ENCODE measurements at places on chromosomes 11 and 22.

DNA sequence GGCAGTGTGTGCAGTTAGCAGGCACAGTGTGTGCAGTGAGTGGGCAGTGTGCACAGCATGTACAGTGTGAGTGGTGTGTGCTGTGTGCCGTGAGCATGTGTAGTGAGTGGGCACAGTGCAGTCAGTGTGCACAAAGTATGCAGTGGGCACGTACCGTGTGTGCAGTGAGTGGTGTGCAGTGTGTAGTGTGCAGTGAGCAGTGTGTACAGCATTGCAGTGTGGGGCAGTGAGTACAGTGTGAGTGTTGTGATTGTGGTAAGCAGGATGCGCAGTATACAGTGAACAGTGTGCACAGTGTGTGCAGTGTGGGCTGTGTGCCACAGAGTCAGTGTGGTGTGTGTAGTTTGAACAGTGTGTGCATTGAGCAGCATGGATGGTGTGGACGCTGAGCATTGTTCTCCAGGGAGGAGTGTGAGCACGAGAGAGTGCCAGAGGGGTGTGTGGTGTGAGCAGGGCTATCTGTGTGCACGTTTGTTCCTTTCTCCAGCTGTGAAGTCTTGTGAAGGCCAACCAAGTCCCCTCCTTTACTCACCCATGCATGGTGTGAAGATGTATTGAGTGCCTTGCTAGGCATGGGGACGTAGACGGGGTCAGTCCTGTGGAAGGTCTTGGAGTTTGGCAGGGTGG, 3.0 kb downstream of the SHANK3 start:
- DNase-seq, result no peak

DNA sequence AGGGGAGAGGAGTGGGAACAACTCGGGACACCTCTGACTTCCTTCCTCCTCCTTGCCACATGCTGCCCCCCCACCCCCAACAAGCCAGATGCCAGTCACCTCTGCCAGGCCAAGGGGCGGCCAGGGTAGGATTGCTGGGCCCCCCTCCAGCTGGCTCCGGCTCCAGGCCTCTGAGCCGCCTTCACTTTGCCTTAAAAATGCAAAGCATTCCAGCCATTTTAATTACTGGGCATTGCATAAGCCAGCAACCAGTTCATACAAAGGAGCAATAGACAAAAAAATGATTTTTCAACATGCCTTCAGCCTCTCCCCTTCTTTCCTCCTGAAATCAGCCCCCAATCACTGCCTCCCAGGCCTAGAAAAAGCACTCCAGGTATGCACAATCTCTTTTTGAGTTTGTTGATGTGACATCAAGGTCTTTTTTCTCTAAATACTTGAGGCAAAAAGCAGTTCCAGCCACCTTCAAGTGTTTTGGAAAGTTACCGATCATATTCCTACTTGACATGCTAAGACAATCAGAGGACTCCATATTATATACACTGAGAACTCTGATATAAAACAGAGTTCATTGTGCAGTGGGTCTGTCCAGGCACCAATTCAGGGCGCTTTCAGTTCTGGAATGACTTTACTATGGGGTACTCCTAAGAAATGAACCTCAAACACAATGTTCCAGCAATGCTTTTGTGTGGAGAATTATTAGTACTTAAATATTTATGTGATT, 12.4 kb upstream of the TIMP3 start:
- DNase-seq, result no peak

GRCh38 chr11:132751516-132752250, 780.6 kb downstream of the OPCML start:
- DNase-seq, result no peak

- peak; percentile 98 for DNase-seq
Measured at GRCh38 chr11:3841426-3842350, 929 bp upstream of the RHOG start.

DNA sequence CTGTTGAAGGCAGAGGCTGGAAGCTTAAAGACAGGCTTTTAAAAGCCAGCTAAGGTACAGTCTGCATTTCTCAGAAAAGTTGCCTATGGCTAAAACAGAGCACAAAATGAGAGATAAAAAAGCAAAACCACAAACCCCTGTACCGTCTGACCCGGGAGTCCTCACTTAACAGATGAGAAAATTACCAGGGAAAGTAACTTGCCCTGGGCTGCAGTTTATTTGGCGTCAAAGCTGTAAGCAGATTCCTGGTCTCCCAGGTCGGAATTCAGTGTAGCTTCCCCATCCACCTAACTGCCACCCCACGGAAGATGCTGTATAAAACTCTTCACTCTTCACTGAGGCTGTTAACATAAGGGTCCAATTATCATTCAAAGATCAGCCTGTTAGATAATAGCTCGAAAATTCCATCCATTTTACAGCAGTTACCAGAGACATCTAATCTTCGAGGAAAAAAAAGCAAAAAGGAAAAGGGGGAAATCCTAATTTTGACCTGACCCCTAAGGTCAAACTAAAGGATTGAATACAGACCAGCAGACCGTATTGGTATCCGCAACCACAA, 1.5 kb downstream of the TCF20 start:
- DNase-seq, result no peak

Measured in inflammatory macrophage treated with lipopolysaccharide for 4 hours (primary cell).